Stimulated activated CD4-positive, alpha-beta T cell treated with anti-CD3 and anti-CD28 coated beads, TNF-alpha, amount 100 ng/mL, for 48 hours (primary cell): ENCODE measurements at places on chromosomes 4 and X.

GRCh38 chr4:46249106-46249505 is 125.3 kb upstream of the GABRG1 start:
- no peak for DNase-seq

GRCh38 chr4:85565761-85566480 is 91.0 kb downstream of the ARHGAP24 start:
- no peak for DNase-seq

- no peak for DNase-seq
These were observed 94.8 kb downstream of the TET2 start for GRCh38 chr4:105241451-105241850.

GRCh38 chr4:108531461-108531860 is 88.9 kb upstream of the RPL34 start:
- DNase-seq, result no peak

GRCh38 chr4:154526151-154526550 is 24.0 kb downstream of the PLRG1 start:
- DNase-seq, result no peak

- DNase-seq, result no peak
These were observed 37.8 kb upstream of the NHSL2 start for GRCh38 chrX:71872542-71873458.

- DNase-seq, result no peak
These were observed 30.4 kb upstream of the CLTRN start for GRCh38 chrX:15694941-15695451.

GRCh38 chr4:77193511-77194102 is 36.6 kb downstream of the CCNG2 start:
- DNase-seq, result peak; percentile 59

GRCh38 chrX:100208076-100208475 is 202.0 kb downstream of the PCDH19 start:
- DNase-seq, result no peak
